ENCODE measurements at places on chromosomes 12 and 14. TPM values are rescaled to one million over a fixed set of nuclear protein-coding genes. Genes with fewer than 3 reads are reported as not detected.

DNA sequence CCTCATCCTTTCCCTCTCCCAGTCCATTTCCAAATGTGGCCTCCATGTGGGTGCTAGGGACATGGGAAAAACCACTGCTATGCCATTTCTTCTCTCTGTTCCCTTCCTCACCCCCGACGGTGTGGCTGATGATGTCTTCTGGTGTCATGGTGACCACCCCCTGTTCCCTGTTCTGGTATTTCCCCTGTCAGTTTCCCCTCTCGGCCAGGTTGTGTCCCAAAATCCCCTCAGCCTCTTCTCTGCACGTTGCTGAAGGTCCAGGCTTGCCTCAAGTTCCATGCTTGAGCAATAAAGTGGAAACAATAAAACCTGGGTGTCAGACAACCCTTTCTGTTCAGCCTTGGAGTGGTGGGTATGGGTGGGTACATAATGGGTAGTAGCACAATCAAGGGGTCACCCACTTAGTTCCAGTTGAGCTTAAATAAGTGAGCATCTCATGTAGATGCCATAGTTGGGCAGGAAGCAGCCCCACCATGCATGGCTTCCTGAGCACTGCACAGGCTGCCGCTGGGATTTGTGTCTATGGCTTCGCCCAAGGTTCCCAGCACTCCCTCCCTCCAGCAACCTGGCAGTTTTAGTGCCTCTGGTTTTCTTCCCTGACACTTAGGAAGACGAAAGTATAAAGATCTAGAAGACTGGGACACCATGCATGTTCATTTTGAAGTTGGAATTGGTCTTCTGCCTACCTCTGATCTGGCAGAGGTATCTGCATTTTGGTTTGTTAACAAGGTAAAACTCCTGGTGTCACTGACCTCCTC is 8.7 kb upstream of the ITFG2 start:
- no peak for DNase-seq

GRCh38 chr12:71587012-71587411 is 76.6 kb downstream of the ZFC3H1 start:
- DNase-seq = no peak

DNA sequence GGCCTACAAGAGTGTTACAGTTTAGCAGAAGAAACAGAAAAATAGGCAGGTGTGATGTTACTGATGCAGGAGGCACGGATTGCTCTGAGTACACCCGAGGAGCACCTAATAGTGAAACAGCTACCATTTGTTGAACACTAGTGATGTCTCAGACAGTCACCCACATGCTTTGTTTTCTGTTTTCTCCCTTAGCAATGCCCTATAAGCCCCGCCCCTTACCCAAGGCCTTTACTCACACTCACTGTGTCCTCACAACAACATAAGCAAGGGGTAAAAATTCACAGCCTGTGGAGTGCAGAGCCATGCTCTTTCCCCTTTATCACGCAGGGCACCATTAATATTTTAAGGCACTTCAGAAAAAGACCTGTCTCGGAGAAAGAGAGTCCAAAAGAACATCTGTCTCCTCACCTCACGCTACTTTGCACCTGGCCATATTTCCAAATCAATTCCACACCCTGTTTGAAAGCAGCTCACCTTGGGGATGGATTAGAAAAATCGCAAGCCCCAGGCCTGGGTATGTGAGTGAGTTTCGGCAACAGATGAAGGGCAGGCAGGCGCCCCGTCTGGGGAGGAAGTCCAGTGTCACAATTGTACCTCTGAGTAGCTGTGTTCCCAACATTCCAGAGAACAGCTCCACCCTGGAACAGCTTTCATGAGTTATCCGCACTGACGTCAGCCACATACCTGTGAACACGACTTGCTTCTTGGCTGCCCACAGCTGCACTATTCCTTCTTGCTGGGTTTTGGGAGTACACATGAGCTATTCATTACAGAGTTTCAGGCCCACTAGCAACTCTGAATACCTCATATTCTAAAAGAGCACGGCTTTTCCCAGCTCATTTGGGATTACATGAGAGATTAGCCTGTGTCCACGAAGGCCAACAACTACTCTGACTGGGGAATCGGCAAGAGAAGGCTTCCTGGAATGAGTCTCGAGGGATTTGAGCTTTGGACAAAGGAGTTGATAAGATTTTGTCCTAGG is 26.0 kb downstream of the MAPK1IP1L start:
- DNase-seq = no peak

- DNase-seq = no peak
Observed at GRCh38 chr14:35255711-35256110, 36.5 kb upstream of the PSMA6 start.

SLC25A47 gene
- polyA plus RNA-seq = 0.18 TPM

ASCL1 gene
- polyA plus RNA-seq = 0.07 TPM

CPM gene
- polyA plus RNA-seq = 27.6 TPM

All from left renal pelvis (tissue), 4 donors.